ENCODE measurements at places on chromosomes 12 and 14.

DNA sequence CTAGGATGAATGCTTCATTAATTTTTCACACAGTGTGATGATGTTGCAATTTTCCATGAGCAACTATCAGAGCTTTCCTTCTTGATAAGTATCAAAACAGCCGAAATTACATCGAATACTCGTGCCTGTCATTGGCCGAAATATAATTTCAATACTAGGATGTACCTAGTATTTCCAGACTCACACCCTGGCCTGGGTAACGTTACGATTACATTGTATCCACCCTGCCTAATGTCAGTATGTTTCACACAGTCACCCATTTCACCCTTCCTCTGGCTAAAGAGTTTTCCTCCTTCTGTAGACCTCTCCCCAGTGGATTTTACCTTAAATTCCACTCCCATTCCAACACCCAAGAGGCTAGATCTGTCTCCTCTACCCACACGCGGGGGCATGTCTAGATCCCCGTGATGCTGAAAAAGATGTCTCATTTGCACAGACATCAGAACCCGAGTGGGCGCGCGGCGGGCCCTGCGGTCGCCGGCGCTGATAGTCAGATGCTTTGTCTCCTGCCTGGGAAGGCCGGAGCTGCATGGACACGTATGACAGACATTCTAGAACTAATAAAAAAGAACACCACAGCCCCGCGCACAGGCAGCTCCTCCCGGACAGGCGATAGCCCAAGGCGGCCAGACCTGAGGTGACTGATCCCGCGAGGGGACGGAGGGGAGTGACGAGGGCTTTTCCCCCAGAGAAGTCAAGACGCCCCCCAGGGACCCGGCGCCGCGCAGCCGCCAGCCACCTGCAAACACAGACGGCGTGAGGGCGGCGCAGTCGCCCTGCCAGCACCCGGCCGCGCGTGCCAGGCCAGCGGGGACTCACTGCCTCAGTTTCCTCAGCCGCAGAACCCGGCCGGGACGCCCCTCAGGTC, 723 bp downstream of the KIF21A start:
- DNase-seq: no peak

GRCh38 chr12:92107094-92107493, 38.6 kb downstream of the BTG1 start:
- no peak for DNase-seq

- no peak for DNase-seq
These were observed 238.4 kb upstream of the HMGA2 start for GRCh38 chr12:65585648-65586602.

DNA sequence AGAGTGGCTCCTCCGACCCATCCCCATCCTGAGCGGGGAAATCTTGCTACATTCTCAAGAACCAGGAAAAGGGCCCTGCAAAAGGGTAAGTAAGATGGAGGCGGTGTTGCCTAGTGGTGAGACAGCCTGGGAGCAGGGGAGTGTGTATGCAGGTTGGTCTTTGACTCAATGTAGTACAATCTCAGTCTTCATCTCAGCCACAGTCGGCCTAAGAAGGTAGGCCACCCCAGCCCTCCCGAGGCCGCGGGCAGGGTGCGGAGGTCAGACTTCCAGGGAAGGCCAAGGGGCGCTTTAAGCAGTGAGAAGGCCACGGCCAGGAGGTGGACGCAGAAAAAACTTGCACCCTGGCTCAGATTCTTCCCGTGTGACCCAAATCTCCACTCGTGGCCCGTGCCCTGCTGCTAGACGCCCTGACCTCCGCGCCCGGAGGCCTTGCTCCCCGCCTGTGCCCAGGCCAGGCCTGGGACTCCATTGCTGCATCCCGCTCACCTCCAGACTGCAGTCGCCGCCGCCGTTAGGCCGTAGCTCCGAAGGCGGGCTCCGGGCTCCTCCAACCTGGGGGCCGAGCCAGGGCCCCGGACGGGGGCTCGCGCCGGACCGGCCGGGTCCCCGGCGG, 435 bp downstream of the FOXM1 start:
- DNase-seq: no peak

DNA sequence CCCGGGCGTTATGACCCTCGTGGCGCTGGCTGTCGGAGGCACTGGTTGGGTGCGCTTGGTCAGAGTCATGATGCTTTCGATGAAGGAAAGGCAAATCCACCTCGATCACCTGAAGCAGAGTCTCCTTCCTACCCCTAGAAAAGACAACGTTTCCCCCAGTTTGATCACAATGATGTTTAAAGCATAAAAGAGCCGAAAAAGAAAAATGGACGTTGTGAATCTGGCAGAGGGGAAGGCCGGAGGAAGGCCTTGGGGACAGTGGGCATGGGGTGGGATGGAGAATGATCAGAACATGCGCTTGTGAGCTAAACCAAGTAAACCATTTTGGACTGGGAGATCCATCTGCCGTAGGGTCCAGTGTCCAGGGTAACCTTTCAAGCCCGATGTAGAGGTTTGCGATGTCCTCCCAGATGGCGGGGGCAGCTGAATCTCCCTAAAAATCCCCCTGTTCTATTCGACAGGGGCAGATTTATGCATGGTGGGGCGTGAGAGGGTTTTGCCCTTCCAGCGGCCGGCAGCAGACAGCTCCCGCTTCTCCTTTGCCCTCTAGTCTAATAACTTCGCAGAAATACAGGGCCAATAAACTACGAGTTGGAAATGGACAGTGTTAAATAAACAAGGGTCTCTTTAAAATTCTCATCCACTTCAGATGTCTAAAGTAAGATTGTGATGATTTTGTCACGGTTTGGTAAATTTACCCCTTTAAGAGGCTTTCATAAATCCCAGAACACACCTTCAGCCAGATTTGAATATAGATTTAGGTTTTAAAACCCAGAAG, 2.3 kb upstream of the OTX2 start:
- no peak for DNase-seq

GRCh38 chr14:77240336-77240915, 30.6 kb downstream of the NGB start:
- DNase-seq: no peak

Measured in NCI-H2081 treated with DMSO at 0.1 percent for 48 hours (cell line).